Left ventricle myocardium inferior (tissue), 1 donor: ENCODE measurements at places on chromosomes 16 and 17. TPM values are rescaled to one million over a fixed set of nuclear protein-coding genes. Genes with fewer than 3 reads are reported as not detected.

C17orf78 gene
- total RNA-seq = not detected

CCT6B gene
- 2.6 TPM for total RNA-seq

FOXJ1 gene
- not detected for total RNA-seq

TEX19 gene
- total RNA-seq = not detected

CSH2 gene
- not detected for total RNA-seq

SNN gene
- total RNA-seq = 28.2 TPM

SOX8 gene
- total RNA-seq = 0.96 TPM

KRTAP9-8 gene
- total RNA-seq = not detected

HOXB4 gene
- 0.25 TPM for total RNA-seq

- DNase-seq = peak; percentile 58
Measured at GRCh38 chr16:81315271-81316175, 761 bp downstream of the GAN start.

DNA sequence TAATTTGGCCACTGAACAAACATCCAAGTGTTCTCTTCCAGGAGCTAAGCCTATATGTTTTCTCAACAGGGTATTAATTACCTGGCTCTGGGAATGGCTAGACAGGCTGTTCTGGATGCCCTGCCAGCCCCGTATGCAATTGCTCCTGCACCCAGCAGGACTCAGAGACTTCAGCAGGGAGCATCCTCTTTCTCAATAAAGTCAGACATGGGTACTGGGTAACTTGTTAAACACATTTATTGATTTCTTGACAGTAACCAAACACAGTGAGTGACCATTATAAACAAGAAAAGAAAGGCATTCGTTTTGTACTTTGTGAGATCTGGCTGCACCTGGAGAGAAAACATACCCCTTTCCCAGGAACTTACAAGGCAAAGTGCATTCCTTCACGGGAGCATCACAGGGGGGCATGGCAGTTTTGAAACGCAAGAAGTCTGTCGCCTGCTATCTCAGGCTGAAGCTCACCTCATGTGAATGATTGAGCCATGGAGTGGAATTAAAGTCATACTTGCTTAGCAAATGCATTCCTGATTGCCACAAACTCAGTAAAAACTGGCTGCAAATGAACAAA, 369.8 kb downstream of the UTP18 start:
- no peak for DNase-seq

DNA sequence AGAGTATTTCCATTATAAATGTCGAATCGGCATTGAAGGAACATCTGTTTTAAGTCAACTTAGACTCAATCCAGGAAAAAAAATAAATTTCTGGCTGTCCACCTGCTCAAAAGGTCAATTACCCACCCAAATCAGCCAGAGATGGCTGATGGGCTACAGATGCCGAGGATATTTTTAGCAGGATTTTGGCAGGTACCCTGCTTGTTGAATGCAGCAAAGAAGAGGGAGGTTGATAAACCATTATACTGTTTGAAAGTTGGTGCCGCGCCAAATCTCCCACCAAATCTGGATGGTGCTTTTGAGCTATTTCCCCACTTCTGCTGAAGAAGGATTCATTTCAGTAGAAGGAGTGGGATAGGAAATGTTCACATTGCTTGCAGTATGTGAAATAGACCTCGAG, 537.7 kb downstream of the MAF start:
- no peak for DNase-seq

DNA sequence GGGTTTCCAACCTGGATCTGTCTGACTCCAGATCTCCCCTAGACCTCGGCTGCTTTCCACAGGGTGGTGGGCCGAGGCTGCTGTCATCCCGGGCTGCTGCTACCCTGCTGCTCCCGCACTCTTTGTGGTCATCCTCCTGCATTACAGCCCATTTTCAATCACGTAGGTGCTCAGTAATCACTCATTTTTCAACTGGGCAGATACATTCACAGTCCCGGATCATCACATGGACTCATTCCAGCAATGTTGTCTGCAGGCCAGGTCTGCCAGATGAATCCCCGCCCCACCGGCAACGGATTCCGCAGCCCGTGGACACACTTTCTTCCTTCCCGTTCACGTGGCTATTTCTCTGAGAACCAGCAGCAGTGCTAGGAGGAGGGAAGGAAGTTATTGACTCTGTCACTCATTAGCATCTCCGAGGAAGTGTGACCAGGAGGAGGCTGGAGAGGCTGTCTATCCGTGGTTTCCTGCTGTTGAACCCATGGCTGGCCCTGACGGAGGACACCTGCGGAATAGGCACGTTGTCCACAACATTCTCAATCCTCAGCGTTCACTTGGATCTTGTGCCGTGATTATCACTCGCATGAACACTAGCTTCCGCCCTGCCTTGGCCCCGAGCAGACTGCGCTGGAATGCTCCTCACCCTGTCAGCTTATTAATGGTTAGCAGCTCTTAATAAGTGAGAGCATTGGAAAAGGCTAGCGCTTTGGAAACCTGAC, 14.7 kb upstream of the ZCCHC14 start:
- no peak for DNase-seq

- DNase-seq = no peak
Measured at GRCh38 chr16:17227278-17227677, 243.5 kb downstream of the XYLT1 start.

DNA sequence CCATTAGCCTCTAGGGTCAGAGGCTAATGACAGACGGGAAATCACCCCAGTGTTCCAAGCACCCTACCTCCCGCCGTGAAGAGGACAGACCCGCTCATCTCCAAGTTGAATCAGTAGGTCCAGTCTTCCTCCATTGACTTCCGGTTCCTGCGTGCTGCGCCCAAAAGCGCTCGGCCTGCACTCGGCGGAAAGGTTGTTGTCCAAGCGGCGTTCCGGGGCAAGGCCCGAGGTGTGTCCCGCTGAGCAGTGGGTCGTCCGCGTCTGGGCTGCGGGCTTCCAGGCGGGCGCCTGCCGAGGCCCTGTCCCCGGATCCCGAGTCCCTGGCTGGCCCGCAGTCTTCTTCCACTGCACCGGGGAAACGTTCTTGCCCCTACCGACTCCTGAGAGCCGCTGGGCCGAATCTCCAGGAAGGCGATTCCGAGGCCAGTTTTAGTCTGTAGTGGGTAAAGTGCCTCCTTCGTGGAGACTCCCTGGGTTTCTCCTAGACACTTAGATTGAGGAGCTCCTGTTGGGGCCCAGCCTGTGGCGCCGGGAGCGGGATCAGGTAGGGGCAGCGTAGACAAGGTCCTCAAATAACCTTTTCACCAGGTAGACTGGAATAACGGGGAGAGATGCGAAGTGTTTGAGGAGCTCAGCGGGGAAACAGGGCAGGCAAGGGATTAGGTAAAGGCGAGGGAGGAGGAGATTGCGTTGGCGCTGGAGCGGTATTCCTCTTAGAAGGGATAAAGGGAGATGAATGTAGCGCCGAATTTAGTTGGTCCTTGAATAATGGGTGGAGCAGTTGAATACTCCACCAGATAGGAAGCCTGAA, at the start of gene TEFM:
Gene TEFM (minus strand): TSS at position 138 of the 811 bp plus-strand sequence. CDS start 40 bp downstream, at position 98.
- peak; percentile 89 for DNase-seq

- DNase-seq = no peak
Measured at GRCh38 chr16:10265770-10266615, 83.8 kb upstream of the GRIN2A start.

GRCh38 chr17:44152875-44153274, 11.1 kb downstream of the HROB start:
- no peak for DNase-seq

DNA sequence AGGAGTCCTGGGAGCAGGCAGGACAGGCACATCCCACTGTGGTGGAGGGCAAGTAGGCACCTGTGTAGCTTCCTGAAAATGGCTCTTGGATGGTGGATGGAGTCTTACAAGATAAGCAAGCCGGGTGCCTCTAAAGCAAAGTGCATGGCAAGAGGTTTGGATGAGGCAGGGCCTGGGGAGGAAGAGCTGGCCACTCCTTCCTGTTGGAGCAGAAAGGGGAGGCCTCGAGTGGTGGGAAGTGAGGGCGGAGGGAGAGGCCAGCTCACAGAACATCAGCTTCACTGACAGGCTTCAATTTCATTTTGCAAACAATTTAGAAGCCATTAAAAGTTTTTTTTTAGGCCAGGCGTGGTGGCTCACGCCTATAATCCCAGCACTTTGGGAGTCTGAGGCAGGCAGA, 31.0 kb downstream of the CD300A start:
- DNase-seq = no peak

DNA sequence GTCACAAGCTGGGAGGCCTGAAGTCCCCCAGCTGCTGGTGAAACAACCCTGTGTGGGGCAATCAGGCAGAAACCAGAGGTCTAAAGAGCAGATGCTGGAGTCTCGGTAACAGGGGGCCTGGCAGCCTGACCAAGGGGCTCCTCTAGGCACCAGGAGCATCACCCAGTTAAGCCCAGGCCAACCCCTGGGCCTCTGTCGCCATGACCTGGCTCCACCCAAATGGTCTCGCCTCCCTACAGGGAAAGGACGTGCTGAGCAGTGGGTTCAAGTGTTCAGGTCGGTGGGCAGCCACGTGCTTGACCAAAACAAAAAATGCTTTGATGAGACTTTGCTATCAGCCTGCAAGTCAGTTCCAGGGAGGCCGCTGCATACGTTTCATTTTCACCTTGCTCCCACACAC, 240.3 kb downstream of the ZNF423 start:
- no peak for DNase-seq

GRCh38 chr17:6352801-6353560, 81.9 kb downstream of the AIPL1 start:
- no peak for DNase-seq

- DNase-seq = no peak
Measured at GRCh38 chr16:84344781-84345180, 23.6 kb upstream of the ATP2C2 start.

DNA sequence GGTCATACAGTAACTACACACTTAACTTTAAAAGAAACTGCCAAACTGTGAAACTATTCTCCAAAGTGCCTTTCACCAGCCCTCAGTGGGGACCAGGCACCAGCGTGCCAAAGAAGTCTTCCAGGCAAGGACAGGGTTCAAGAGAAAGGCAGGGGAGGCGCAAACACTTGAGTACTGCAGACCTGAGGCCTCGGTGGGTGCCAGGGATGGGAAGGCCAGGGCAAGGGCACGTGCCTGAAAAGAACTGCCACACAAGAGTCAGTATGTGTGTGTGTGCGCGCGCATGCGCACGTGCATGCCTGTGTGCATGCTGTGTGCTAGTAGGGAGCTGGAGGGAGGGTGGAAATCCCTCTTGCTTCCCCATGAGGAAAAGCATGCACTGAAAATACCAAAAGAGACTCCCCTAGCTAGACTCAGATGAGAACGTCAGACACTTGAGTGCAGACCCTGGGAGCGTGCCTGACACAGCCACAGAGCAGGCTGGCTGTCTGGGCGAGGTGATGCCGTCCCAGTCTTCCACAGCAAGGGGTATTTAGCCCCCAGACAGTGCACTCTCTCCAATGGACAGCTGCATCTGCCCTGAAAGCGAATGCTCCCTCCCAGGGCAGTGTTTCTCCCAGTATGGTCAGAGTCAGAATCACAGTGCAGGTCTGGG, 40.1 kb upstream of the GSG1L start:
- no peak for DNase-seq

- DNase-seq = no peak
Measured at GRCh38 chr16:55324285-55325079, 479 bp downstream of the IRX6 start.

- DNase-seq = peak; percentile 30
Measured at GRCh38 chr17:74276541-74277009, 2.5 kb downstream of the DNAI2 start.

DNA sequence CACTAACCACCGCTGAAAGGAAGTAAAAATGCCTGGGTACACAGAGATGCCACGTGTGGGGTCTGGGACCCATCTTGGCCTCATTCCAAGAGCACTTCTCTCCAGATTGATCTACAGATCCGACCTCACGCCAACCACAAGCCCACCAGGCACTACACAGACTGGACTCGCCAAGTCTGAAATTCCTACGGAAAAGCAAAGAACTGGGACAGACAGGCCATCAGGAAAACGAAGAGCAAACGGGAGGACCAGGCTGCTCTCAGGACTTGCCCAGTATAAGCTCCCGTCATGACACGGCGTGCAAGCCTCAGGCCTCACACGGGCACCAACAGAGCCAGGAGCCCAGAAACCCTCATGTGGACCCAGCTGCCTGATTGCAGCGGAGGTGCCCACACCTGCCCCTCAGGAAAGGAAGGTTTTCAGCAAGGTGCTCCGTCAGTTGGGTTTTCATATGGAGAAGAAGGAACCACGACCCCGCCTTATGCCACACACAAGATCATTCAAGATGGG, 20.1 kb upstream of the C16orf95 start:
- DNase-seq = no peak

DNA sequence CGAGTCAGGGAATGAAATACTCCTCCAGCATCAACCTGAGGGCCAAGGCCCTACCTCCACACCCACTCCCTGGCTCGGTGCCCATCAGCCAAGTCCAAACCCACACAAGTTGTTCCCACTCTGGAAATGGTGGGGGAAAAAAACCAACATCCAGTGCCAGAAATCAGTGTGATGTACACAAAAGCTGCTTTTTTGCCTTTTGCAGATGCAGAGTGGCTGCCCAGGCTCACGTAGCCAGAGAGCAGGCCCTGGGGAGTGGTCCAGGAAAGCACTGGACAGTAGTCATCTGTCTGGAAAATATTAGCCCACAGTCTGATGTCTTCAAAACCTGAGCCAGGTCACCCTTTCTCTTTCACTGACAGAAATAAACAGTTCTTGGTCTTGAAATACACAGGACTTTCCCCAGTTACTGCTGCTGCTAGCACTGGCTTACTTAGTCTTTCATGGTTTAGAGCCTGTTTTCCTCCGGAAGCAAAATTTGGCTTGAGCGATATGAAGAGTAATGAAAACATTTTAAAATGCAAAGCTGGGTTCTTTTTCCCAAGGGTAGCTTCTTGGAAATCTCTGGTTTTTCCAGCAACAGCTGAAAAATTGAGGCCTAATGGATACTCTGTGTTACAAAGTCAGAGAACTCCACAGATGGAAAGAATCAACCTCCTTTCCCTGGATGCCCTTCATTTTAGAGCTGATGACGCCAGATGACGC, 18.2 kb upstream of the NOS2 start:
- DNase-seq = peak; percentile 58

DNA sequence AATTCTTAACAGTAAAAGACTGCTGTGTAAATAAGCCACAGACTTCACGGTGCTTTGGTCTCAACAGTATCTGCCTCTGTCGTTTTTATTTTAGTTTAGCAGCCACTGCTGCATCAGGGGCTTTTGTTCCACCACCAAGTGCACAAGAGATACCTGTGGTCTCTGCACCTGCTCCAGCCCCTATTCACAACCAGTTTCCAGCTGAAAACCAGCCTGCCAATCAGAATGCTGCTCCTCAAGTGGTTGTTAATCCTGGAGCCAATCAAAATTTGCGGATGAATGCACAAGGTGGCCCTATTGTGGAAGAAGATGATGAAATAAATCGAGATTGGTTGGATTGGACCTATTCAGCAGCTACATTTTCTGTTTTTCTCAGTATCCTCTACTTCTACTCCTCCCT, 7.9 kb downstream of the HERPUD1 start:
- no peak for DNase-seq

DNA sequence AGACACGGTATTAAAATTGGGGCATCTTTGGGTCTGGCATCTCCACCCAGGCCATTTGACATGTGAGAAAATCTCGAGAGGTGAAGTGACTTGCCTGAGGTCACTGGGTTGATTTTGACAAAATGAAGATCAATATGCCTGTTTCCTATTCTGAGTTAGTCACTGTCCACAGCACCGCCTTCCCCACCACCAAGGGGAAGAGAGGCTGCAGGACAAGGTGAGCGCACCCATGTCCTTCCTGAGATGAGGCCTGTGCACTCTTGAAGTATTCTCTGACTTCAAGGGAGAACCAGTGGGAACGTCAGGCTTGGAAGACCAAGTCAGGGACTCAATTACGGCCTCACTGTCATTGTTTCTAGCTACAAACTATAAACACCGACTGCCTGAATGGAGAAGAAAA, 49.9 kb upstream of the WSB1 start:
- DNase-seq = no peak

GRCh38 chr16:89417352-89417751, 73.0 kb downstream of the ANKRD11 start:
- no peak for DNase-seq
